ENCODE measurements at places on chromosomes 16 and 17. TPM values are rescaled to one million over a fixed set of nuclear protein-coding genes. Genes with fewer than 3 reads are reported as not detected.

DNA sequence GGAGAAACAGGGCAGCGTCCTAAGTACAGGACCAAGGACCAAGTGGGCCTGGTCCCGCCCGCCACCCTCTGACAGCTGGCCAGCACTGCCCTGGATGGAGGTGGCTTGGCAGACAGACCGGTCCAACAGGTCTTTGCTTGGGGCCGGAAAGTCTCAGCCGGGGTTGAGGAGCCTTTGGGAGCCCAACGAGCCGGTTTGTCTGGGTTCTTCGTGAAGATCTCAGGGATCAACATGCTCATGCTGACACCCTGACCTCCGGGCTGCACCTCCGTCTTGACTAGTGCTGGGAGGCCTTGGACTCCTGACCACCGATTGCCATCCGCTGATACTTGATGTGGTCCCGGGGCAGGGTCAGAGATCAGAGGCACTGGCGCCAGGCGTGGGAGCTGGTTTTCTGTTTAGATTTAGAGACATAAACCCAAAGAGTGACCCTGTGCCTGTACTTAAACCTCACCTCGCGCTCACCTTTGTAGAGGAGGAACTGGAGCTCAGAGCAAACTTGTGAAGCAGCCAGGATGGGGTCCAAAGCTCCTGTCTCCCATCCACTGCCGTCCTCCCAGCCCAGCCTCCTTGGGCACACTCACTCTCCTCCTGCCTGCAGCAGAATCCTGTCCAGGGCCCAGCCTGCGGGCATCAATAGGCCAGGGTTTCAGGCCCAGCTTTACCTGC is 92.1 kb upstream of the GSE1 start:
- H3K27ac ChIP-seq, result peak overlapping the region; percentile 73
- no peaks in the 10 kb centered on the region for H3K27me3 ChIP-seq
- peak overlapping the region; percentile 3 for H3K4me3 ChIP-seq
- DNase-seq, result no peak
- no peaks in the 10 kb centered on the region for H3K36me3 ChIP-seq

DNA sequence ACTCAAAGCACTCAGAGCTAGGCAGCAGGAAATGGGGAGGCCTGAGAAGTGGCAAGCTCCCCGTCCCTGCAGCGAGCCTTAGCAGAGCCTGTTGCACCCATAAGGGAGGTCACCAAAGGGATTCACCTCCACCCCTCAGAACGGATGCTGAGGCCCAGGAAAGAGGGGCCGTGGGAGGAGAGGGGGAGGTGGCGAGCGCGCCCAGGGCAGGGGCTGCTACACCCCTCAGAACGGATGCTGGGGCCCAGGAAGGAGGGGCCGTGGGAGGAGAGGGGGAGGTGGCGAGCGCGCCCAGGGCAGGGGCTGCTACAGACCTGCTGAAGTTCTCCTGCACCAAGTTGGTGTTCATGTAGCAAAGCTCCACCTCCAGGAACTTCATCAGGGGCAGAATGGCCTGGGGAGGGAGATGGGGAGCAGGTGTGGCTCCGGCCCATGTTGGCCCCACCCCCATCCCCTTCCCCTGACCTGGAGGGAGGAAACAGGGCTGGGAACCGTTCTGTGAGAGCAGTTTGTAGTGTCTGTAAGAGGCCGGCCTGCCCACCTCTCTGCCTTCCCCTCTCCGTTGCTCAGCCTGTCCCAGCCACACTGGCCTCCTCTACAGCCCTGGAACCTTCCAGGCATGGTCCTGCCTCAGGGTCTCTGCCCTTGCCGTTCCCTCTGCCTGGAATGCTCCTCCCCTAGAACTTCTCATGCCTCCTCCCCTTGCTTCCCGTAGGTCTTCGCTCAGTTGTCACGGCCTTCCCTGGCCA is 11.4 kb downstream of the UNC13D start:
- no peaks in the 10 kb centered on the region for H3K36me3 ChIP-seq
- peaks cover 13% of the 10 kb centered on the region for H3K4me1 ChIP-seq
- no peak overlapping the region for H3K4me3 ChIP-seq
- H3K27me3 ChIP-seq, result no peaks in the 10 kb centered on the region

DNA sequence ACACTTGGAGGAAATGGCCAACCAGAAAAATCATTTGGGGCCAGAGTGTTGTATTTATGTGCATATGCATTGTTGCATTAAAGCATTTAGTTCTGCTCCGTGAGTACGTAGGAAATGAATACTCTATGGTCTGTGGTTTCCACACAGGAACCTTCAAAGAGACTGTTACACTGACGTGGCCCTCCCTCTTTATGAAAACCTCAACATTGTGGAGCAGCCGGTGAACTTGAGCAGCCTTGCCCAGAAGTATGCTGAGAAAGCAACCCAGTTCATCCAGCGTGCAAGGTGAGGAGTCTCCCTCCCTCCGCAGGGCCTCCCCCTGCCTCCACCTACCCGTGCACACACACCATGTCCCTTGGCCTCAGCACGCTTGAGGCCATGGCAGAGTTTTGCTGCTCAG is 65.2 kb downstream of the ARSG start:
- no peaks in the 10 kb centered on the region for H3K4me1 ChIP-seq
- H3K4me3 ChIP-seq, result no peak overlapping the region
- no peak overlapping the region for H3K27ac ChIP-seq
- no peaks in the 10 kb centered on the region for H3K27me3 ChIP-seq

DNA sequence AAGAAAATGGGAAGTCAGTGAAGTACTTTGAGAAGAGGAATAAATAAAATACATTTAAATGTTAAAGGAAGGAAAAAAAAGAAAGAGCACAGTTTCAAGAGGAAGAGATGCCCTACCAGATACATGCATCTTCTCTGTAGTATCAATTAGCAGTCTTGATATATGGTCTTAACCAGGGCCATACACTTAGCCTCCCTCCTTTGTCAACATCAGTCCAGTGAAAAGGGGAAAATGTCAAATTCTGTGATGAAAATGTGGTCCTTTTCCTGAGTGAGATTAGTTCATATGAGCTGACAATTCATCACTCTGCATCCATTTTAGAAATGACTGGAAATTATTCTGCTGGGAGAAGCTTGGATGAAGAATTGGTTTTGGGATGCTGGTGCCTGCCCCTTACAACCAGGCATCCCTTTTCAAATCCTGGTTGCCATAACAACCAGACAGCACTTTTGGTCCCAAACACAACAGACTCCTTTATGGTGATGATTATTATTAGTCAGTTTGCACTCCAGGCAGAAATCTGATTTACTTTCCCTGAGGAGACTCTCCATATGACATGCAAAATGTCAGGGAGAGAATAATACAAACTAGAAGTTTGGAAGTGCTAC is 933.6 kb upstream of the CDH8 start:
- no peak for DNase-seq
- H3K27me3 ChIP-seq, result no peaks in the 10 kb centered on the region
- no peaks in the 10 kb centered on the region for H3K36me3 ChIP-seq
- H3K4me3 ChIP-seq, result no peak overlapping the region
- no peaks in the 10 kb centered on the region for H3K4me1 ChIP-seq

- H3K4me1 ChIP-seq, result peaks cover 19% of the 10 kb centered on the region
- no peak overlapping the region for H3K4me3 ChIP-seq
- no peak overlapping the region for H3K27ac ChIP-seq
- H3K27me3 ChIP-seq, result no peaks in the 10 kb centered on the region
- no peaks in the 10 kb centered on the region for H3K36me3 ChIP-seq
These were observed 1.8 kb downstream of the COG1 start for GRCh38 chr17:73194514-73195222.

DNA sequence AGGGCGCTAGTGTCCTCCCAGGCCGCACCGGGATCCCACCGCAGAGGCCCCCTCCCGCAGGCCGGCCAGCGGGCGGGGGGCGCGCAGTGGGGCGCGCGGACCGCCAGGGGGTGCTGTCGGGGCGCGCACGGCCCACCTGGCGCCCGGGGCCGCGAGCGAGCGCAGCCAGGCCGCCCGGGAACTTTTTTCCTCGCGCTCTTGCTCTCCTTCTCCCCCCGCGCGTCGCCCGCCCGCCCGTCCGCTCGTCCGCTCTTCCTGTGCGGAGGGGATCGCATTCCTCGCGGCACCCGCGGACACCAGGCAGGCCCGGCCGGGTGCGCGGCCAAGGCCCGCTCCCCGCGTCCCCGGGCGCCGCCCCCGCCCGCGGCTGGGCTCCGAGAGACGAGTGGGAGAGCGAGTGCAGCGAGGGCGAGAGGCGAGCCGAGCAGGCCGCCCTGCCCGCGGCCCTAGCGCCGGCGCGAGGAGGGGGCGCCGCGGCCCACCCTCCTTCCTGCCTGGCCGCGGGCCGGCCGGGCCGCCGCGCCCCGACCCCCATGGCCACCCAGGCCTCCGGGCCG is at the start of gene RAI1:
TSS of gene RAI1 (plus strand) at position 272 of the 557 bp plus-strand sequence. CDS start 111,491 bp downstream, outside the sequence.
- peak within 1 kb of the TSS; percentile 99 for H3K4me3 ChIP-seq
- no peak for DNase-seq
- peaks cover 37% of the 10 kb centered on the region for H3K4me1 ChIP-seq

- peak overlapping the region; percentile 54 for H3K4me3 ChIP-seq
- peak overlapping the region; percentile 82 for H3K27ac ChIP-seq
- DNase-seq, result no peak
- peaks cover 24% of the 10 kb centered on the region for H3K4me1 ChIP-seq
- no peaks in the 10 kb centered on the region for H3K27me3 ChIP-seq
These were observed 670 bp downstream of the TNFSF12 start for GRCh38 chr17:7549401-7550055.

GRCh38 chr16:77289331-77289809 is 90.2 kb downstream of the SYCE1L start:
- no peaks in the 10 kb centered on the region for H3K36me3 ChIP-seq
- H3K4me1 ChIP-seq, result no peaks in the 10 kb centered on the region
- DNase-seq, result no peak
- no peaks in the 10 kb centered on the region for H3K27me3 ChIP-seq
- no peak overlapping the region for H3K27ac ChIP-seq

The GPRC5C gene
- total RNA-seq, result 27.5 TPM

The GNGT2 gene
- 6.6 TPM for total RNA-seq

The NRN1L gene
- not detected for total RNA-seq

Data from vagina (tissue), 2 donors.